ENCODE measurements at places on chromosomes 2 and 18.

DNA sequence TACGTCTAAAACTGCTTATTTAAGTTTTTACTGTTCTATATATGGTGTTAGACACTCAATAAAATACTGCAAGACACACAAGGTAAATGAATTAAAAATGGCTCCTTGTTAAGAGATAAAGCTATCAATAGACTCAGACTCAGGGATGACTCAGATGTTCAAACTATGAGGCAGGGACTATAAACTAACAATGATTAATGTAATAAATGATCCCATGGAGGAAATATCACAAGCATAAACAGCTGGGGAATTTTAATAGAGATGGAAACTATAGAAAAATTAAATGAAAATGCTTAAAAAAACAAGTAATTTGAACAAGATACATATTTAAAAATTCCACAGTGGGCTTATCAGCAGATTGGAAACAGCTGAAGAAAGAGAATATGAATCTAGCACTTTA is 650.8 kb downstream of the DCDC2C start:
- DNase-seq: no peak

DNA sequence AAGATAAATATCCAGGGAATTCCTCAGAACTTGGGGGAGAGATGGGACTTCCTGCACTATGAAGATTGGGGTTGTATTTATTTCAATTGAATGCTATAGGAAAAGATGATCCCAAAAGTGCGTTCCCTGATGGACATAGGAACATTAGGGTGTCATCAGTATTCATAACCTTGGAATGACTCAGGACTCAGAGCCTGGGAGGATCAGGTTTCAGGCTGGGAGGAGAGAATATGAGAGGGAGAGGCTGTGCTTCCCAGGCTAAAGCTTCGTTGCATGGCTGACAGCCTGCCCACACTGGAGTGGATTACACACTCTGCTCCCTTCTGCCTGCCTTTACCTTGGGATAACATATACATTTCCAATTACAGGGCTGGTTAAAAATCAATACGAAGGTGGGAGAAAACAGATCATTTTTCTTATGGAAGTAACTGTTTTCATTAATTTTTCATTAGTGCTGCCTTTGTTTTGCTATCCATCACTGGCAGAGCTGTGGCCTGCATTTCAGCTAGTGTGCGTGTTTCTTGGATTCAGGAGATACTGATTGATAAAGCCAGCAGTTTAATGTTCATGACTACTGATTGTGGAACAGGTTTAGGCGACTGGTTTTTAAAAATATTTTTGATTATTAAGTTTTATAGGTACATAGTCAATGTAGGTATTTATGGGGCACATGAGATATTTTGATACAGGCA is 118.7 kb downstream of the KCTD1 start:
- no peak for DNase-seq

- no peak for DNase-seq
These were observed 59.6 kb downstream of the CSRNP3 start for GRCh38 chr2:165529130-165529529.

- no peak for DNase-seq
These were observed 65.3 kb upstream of the WIPF1 start for GRCh38 chr2:174662859-174663258.

DNA sequence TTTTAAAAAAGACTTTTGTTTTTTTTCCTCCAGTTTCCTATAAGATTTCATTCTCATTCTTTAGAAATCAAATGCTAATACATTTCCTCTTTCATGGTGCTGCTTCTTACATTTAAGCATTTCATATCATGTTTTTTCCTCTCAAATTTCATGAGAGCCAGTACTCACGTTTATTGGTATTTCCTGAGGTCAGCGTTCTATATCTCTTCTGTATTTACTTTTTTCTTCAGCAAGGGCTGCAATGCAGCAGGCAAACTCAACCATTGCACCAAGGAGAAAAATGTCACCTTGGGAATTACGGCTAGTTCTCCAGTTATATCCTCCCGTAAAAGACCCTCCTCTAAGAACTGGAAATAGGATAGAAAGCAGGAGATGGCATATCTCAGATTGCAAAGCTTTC is 32.4 kb downstream of the UPP2 start:
- DNase-seq: no peak

DNA sequence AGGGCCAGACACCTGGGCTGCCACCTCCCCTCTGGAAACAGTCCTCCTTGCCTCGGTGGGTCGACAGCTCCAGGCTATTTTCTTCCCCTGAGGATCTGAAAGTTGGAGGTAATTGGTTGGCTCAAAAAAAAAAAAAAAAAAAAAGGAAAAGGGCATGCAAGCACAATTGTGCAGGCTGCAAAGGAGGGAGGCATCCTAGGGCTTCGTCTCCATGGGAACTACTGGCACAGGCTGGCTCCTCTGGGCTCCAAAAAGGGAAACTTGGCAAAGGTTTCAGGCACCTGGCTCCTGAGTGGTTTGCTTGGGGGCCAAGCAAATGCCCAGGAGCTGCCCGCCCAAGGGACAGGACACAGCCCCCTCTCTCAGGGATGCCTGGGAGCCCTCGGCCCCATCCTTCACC is 1.1 kb upstream of the KCNIP3 start:
- peak; percentile 50 for DNase-seq

- DNase-seq: no peak
These were observed 36.0 kb upstream of the FZD5 start for GRCh38 chr2:207805566-207806226.

DNA sequence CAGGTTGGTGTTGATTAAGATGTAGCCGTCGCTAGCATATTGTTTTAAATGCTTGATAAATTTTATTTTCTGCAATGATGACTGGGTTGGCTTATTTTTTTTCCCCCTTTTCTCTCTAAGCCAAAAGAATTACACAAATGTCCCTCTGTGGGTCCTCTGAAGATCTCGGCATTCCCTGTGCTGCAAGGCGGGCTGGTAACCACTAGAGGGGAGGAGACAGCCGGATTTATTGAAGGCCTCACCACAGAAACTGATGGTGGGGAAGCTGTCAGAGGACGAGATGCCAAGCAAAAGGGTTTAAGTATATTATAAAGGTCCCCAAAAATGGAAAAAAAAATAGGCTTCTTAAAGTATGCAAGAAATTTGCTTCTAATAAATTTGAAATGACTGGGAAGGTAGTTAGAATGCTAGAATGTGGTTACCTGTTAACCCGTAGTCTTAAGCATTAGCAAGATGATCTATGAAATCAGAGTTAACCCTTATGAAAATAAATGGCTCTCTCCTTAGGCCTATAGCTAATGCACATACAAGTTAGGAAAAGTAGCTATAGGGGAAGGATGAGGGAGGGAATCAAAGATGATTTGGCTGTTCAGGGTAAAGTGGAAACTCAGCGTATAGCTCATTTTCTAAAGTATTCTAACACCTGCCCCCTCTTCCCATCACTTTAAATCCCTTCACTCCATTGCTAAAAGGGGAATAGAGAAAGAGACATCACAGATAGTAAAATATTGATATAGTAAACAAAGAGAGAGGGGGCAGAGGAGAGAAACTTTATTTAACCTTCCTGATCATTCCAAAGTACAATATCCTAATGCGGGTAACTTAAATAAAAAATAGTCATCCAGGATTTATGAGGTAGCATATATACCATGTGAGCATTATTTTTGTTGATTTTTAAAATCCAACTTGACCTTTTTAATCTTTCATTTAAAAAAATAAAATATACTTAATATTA is 894.5 kb upstream of the POU3F3 start:
- DNase-seq: no peak

- DNase-seq: no peak
These were observed 164.8 kb upstream of the STK17B start for GRCh38 chr2:196336207-196336606.

- DNase-seq: no peak
These were observed 413.8 kb upstream of the RAB6C start for GRCh38 chr2:129565551-129566109.

DNA sequence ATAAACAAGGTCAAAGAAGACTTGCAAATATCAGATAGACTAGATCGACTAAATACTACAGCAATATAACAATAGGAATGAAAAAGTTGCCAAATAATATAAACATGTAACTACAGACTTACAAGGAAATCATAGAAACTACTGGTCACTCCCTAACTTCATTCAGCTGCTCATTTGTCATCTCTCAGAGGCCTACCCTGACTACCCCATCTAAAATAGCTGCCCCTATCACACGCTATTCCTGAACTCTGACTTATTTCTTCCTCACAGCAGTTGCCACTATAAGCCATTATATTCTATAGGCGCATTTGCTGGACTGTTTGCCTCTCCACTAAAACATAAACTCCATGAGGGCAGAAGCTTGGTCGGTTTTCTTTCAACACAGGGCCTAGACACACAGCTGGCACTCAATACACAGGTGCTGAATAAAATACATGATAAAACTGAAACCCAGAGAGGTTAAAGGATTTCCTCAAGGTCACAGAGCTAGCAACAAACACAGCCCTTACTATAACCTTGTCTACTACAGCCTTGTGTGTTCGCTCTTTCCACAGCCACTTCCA is 1.8 kb downstream of the STRN start:
- DNase-seq: no peak

- no peak for DNase-seq
These were observed 39.9 kb downstream of the NGEF start for GRCh38 chr2:232973011-232973735.

DNA sequence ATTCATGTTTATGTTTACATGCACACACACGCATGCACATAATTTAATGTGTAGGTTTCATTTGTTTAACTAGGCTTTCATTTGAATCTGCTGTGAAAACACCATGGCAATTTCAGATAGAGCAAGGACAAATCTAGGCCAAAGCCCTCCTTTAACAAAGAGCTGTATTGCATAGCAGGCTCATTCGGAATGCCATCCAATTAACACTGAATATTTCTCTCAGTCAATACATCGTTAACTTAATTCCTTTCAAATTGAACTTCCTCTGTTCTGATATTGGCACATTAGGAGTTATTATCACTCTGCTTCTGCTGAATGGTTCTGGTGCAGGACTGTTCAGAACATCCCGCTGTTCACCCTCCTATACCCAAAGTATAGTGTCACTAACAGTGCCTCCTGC is 435.1 kb upstream of the CDH20 start:
- DNase-seq: no peak

- no peak for DNase-seq
These were observed 18.4 kb downstream of the FMNL2 start for GRCh38 chr2:152353364-152353763.

GRCh38 chr2:33958591-33958990 is 359.5 kb upstream of the FAM98A start:
- DNase-seq: no peak

- DNase-seq: no peak
These were observed 87.9 kb upstream of the ATG16L1 start for GRCh38 chr2:233163486-233164103.

GRCh38 chr18:74108460-74108859 is 39.2 kb downstream of the FBXO15 start:
- DNase-seq: no peak

DNA sequence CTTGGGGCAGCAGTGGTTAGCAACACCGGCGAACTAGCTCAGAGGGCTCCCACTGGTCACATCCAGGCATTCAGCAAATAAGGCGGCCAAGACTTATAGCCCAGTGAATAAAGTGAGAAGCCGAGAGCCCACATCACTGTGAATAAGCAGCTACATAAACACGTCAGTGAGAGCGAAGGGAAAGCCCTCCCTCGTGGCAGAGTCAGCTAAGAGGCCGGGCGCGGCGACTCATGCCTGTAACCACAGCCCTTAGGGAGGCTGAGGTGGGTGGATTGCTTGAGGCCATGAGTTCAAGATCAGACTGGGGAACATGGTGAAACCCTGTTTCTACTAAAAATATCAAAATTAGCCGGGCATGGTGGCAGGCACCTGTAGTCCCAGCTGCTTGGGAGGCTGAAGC is 5.2 kb downstream of the D2HGDH start:
- no peak for DNase-seq

DNA sequence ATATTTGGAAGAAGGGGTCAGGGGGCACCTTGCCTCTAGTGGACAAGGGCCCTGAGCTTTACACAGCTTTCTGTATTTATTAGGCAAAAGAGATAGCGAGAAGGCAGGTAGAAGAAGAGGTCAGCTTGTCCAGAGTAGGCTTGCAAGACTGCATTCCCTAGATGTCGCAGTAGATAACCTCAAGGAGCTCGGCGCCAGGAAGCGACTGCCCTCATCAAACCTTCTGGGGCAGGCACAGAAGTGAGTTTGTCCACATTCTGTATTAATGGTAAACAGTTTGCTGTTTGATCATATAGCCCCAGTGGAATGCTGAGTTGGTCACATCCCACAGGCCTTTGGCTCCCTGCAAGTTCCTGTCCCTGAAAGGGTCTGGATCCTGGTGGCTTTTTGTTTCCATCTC is 7.0 kb downstream of the CHCHD5 start:
- no peak for DNase-seq

GRCh38 chr2:105329197-105329554 is 359 bp downstream of the TGFBRAP1 start:
- no peak for DNase-seq

- DNase-seq: peak; percentile 66
These were observed 5.1 kb upstream of the STEAP3 start for GRCh38 chr2:119218478-119219064.

- DNase-seq: no peak
These were observed 13.6 kb upstream of the ZSCAN30 start for GRCh38 chr18:35303610-35304009.

GRCh38 chr18:7805880-7806279 is 238.8 kb downstream of the PTPRM start:
- DNase-seq: no peak

DNA sequence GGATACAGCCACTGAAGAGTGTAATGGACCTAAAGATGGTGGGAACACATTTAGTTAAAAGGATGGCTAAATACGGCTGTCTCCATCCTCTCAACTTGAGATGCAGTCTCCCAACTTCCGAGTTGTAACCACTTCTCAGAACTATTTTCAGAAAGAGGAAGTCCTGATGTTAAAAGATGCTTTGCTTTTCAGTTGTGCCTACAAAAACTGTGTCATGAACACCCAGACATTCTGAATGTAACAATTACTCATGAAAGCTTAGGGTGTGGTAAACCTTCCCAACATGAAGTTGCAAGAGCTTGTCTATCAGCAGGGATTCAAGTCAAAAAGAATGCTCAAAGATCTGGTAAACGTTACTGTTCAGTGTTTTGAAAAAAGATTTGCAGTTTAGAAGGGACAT is 147.9 kb downstream of the DOCK10 start:
- DNase-seq: no peak

DNA sequence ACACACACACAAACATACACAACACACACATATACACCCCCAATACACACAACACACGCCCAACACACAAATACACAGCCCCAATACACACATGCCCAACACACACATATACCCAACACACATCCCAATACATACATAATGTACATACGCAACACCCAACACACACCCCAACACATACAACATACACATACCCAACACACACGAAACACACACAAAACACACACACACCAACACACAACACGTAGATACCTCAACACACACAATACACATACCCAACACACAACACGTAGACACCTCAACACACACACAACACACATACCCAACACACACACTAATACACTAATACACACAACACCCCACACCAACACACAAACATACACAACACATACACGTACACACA is 8.9 kb upstream of the STK25 start:
- DNase-seq: no peak
